ENCODE measurements at places on chromosomes 2 and 18.

GRCh38 chr18:22709288-22710060 lies 223.7 kb upstream of the RBBP8 start:
- no peak for DNase-seq

GRCh38 chr18:10860382-10860781 lies 289.0 kb downstream of the PIEZO2 start:
- no peak for DNase-seq

GRCh38 chr2:174704642-174705041 lies 59.6 kb downstream of the CHRNA1 start:
- no peak for DNase-seq

- DNase-seq, result no peak
Observed at GRCh38 chr2:190425221-190425866, 17.2 kb downstream of the MFSD6 start.

GRCh38 chr2:77746780-77747179 lies 224.6 kb upstream of the LRRTM4 start:
- no peak for DNase-seq

DNA sequence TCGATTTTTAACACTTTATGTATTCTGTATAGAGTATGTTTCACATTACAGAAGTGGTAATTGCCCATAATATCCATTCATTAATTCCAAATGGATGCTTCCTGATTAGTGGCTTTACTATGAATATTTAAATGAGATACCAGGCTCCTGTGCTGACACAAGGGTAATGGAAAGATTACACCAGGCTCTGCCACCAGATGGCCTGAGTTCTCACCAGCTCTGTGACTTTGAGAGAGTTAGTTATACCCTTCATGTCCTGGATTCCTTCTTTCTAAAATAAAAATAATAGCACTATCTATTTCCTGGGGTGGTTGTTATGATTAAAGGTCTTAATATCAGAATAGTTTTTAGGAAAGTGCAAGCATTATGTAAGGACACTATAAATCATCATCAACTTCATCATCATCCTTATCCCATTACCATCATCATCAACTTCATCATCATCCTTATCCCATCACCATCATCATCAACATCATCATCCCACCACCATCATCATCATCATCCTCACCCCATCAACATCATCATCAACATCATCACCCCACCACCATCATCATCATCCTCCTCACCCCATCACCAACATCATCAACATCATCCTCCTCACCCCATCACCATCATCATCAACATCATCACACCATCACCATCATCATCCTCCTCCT lies 151.8 kb downstream of the DNER start:
- DNase-seq, result no peak

DNA sequence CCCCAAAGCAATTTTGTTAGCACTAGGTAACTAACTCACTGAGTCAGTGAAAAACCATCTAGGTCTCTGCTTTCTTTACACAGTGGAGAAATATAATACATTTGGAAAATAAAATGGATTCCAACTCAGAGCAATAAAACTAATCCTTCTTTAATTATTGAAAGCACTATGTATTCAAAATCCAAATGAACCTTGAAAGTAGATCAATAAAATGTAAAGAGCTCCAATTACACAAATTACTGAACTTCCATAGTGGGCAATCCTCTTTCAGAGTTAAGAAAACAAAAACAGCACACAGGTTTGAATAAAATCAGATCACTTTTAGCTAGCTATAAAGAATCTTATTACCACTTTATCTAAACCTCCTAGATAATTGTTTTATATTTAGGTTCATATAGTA lies 208.1 kb downstream of the NR4A2 start:
- DNase-seq, result no peak
